ENCODE measurements at places on chromosomes 13 and 19.

DNA sequence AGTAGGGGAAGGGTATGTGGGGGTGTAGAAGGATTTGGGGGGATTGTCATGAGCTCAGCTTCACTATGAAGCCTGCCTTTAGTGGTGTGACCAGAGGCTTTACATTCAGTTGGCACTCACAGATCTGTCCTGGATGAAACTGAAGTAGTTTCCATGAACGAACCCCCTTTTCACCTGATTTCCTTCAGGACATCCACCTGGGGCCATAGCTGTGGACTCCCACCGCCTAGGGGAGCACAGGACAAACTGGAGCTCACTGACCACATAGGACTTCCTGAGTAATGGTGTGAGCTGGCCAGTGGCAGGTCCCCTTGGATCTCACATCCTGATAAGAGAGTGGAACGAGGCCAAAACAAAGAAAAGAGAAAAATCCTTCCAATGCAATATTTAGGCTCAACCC, 54.1 kb downstream of the MRPL57 start:
- no peak for DNase-seq

GRCh38 chr13:106010836-106011235, 524.6 kb downstream of the EFNB2 start:
- DNase-seq: no peak

GRCh38 chr13:99323488-99323887, 16.3 kb upstream of the GPR183 start:
- no peak for DNase-seq

- DNase-seq: no peak
These were observed 825.2 kb downstream of the SLITRK1 start for GRCh38 chr13:83057119-83057518.

DNA sequence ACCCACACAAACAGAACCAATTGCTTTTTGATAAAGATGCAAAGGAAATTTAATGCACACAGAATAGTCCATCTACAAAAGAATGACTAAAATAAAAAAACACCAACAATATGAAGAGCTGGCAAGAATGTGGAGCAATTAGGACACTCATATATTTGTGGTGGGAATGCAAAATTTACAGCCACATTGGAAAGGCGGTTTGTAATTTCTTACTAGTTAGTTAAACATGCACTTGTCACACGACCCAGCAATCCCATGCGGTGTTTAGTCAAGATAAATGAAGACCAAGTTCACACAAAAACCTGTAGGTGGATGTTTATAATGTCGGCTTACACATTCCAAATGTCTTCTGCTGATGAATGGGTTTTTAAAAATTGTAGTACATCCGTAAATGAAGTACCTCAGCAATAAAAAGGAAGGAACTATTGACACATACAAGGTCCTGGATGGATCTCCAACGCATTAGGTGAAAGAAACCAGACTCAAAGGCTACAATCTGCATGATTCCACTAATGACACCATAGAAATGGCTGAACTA, 5.2 kb downstream of the GRTP1 start:
- DNase-seq: no peak

- no peak for DNase-seq
These were observed 29.3 kb downstream of the MIPEP start for GRCh38 chr13:23859904-23860303.

- DNase-seq: no peak
These were observed 172.7 kb downstream of the UQCRFS1 start for GRCh38 chr19:29040292-29040691.

GRCh38 chr19:39195755-39196154, 1.0 kb upstream of the NCCRP1 start:
- no peak for DNase-seq

DNA sequence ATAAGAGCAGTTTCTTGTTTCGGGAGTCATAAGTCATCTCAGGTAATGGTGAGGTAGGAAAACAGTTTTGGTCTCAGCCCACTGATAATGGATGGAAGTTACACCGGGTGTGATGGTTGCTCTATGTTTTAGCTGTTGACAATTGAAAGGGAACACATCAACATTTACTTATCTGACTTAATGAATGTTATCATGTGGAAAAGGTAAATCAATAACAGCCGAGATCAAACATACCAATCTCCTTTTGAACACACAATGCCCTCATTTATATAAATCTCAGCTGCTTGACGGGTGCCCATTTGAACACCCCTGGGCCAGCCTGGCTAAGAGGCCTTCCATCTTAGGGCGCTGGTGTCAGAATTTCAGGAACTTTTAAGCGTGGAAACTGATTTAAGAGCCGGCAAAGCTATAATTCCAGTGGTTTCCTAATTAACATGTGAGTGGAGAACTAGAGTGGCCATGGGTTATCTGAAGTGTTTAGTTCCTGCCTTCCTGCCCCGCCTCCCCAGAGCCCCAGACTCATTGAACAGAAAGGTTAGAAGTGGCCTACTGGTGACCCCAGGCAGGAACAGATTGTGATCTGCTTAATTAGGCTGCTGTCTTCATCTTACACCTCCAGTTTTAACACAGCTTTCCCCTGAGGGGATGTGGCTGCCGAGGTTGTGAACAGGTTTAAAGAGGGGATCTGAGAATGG, 572.7 kb downstream of the FGF9 start:
- DNase-seq: no peak

DNA sequence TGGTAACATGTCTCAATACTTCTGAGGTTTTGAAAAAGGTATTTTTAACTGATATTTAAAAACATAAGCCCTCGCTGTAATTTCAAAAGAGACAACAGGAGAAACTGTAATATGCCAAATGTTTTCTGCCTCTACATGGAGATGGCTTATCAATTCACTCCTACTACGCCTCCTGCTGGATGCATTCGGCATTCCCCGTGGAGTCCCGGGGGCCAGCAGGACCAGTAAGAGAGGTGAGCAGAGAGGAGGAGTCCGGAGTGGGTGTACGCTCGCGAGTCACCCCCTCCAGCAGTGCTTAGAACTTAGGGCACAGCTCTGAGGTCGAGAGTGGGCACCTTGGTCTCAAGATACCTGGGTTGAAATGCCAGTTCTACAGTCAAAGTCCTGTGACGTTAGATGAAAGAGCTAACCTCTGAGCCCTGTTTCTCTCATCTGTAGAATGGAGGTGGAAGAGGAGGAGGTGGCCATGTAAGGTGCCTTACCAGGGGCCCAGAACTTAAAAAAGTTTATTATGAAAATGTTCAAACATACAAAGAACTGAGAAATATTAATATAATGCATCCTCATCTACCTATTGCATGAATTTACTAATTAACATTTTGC, 110.2 kb downstream of the STK24 start:
- no peak for DNase-seq

DNA sequence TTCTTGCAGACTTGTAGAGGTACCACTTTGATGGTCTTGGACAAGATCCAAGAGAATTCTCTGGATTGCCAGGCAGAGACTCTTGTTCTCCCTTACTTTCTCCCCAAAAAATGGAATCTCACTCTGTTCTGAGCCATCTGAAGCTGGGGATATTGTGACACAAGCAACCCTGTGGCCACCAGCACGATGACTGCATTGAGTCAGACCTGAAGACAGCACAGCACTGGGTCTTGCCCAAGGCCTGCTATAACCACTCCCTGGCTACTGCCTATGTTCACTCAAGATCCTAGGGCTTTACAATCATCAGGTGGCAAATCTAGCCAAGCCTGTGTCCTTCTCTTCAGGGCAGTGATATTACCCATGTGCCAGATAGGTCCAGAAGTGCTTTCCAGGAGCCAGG, 202.5 kb upstream of the SERP2 start:
- no peak for DNase-seq

- no peak for DNase-seq
These were observed 7.3 kb upstream of the INSR start for GRCh38 chr19:7301525-7301924.

GRCh38 chr13:70394031-70394548, 285.8 kb upstream of the KLHL1 start:
- DNase-seq: no peak

DNA sequence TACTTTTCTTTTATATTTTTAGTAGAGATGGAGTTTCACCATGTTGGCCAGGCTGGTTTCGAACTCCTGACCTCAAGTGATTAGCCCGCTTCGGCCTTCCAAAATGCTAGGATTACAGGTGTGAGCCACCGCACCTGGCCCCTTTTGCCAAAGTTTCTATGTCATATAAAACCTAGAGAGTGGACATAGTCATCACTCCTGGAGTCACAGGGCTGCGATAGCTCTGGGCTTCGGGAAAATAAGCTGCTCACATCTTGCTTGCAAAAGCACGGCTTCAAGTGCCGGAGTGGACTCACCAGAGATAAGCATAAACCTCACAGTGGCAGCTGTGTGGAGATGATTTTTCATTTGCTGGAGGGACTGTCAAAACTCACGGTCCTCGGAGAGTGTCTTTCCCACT, 171.2 kb downstream of the TEX29 start:
- no peak for DNase-seq

- no peak for DNase-seq
These were observed 6.5 kb downstream of the RNF225 start for GRCh38 chr19:58401840-58402421.

- DNase-seq: no peak
These were observed 16.2 kb upstream of the FOXO1 start for GRCh38 chr13:40682449-40683240.

- DNase-seq: peak; percentile 49
These were observed 34.8 kb upstream of the C1QTNF9 start for GRCh38 chr13:24274452-24275021.

- no peak for DNase-seq
These were observed 7.2 kb downstream of the ABHD13 start for GRCh38 chr13:108225440-108225839.

DNA sequence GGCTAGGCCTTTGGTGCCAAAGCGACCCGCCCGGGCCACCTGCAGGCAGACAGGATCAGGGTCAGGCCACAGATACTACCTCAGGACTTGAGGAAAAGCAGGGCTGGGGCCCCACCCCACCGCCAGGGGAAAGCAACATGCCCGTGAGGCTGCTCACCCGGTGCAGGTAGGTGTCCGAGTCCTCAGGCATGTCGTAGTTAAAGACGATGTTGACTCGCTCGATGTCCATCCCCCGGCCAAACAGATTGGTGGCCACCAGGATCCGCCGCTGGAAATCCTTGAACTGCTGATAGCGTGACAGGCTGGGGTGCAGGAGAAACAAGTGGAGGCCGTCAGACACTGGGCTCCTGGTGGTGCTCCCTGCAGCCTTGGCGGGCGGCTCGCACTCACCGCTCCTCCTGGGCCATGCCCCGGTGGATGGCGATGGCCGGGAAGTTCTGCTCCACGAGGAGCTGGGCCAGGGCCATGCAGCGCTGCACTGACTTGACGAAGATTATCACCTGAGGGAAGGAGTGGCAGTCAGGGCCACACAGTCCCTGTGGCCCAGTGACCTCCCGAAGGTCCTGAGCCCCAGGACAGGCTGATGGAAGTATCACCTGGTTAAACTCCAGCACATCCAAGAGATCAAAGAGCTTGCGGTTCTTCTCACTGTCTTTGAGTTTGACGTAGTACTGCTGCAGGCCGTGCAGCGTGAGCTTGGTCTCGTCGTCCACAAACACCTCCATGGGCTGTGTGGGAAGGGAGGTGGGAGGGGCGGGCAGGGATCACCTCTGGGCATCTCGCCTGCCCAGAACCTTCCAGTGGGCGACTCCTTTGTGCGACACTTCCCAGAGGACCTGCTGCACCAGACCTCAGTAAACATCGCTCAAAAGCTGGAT, 9.8 kb downstream of the DDX39A start:
- DNase-seq: no peak

GRCh38 chr13:73090823-73091187, 32.0 kb downstream of the KLF5 start:
- DNase-seq: no peak

- DNase-seq: no peak
These were observed 37.5 kb downstream of the HSPH1 start for GRCh38 chr13:31124204-31124603.

DNA sequence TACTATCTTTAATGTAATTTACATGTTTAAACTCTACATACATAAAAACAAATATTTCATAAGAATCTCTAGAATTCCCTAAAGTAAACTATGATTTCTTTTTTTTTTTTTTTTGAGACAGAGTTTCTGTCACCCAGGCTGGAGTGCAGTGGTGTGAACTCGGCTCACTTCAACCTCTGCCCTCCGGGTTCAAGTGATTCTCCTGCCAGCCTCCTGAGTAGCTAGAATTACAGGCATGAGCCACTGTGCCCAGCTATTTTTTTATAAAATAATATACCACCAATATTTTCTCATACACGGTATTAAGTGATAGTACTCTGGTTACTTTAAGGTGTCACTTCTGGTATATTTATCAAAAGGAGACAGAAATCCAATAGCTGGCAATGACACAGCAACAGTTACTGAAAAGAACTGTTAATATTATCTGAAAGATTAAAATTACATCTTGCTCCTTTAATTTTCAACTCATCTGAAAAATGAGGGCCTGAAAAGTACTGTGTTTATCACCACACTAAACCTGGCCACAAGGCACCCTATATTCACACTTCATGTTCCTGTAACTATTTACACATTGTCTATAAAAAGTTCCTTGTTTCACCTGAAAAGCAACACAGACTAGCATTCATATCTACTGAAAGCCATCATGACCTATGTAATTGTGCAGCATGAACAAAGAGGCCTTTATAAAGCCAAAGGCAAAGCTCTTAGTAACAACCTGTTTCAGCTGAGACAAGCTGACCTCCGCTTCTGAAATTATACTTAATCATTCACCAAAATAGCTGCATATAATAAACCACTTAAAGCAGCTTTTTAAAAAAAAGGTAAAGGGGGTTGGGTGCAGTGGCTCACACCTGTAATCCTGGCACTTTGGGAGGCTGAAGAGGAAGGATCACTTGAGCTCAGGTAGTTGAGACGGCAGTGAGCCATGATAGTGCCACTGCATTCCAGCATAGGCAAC, 106.1 kb downstream of the SLC25A15 start:
- no peak for DNase-seq

GRCh38 chr13:30103161-30103840, 204.1 kb downstream of the KATNAL1 start:
- no peak for DNase-seq

DNA sequence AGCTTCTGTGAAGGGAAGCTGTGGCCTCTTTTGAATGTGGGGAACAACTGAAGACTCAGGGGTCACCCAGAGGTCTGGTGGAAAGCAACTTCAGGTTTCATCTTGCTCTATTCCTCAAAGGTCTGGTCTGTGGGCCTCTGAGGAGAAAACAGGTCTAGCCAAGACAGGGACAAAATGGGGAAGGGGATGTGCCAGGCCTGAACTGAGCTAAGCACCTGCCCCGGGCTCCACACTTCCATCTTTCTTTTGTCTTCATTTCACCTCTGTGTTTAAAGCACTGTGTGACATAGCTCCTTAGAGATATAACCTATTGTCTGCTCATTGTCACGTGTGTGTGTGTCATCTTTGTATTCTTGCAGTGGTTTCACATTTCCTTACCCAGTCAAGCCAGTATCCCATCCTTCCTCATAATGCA, 19.9 kb upstream of the GDF15 start:
- no peak for DNase-seq

GRCh38 chr19:51690454-51691073, 2.6 kb upstream of the SPACA6 start:
- peak; percentile 31 for DNase-seq
